Activated naive CD4-positive, alpha-beta T cell treated with Interleukin-2 at 50 U/mL for 16 hours (primary cell): ENCODE measurements at places on chromosomes 1 and 21.
A peak's percentile ranks its signal among the peaks of the same experiment; 100 is the strongest.

DNA sequence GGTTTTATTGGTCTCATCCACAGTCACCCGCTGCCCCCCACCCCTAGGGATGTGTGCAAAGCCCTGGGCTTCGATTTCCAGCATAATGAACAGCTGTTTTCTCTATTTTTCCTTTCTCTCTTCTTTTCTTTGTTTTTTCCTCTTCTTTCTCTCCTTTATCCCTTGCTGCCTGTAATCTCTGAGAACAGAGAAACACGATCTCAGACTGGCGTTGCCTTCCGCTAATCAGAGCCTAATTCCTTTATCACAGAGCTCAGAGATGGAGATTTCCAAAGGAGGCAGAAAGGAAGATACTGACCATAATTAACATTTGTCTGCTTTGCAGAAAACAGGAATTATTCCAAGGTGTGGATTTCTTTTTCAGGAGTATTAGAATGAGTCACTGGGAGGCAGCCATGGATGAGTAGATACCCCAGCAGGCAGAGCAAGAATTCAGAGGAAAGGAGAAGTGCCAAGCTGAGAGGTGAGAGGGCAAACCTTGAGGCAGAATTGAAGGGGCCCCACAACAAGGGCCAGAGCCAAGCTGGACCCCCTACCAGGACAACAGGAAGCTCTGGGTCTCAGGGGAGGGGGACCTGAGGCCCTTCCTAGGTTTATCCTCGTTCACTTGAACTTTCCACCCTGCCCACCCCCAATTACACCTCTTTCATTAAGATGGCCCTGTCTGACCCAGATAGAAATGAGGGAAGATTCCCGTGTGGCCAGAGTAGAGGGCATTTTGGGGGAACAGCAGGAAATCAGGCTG is 33.3 kb downstream of the MATN1 start:
- no peak for DNase-seq

DNA sequence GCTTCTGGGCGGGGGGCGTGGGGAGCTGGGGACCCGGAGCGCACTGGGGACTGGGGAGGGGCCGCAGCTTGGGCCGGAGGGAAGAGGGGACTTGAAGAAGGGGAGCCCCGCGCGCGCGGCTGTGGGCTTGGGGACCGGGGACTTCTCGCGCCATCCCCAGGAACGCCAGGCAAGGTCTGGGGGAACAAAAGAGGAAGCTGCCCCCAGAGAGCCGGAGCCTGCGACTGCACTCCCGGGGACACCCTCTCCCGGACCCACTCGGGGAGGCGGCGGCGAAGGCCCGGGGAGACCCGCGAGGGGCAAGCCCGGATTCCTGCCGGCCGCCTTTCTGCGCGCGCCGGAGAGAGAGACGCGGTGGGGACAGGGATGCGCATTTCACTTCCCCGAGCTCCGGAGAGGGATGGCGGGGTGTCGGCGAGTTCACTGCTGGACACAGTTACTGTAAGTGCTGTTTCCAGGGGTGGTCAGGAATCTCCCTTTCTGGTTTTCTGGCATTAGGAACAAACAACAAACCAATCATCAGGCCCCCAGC is 732 bp downstream of the ABCG1 start:
- no peak for DNase-seq

GRCh38 chr21:39645331-39645730 is 32.6 kb downstream of the B3GALT5 start:
- no peak for DNase-seq

DNA sequence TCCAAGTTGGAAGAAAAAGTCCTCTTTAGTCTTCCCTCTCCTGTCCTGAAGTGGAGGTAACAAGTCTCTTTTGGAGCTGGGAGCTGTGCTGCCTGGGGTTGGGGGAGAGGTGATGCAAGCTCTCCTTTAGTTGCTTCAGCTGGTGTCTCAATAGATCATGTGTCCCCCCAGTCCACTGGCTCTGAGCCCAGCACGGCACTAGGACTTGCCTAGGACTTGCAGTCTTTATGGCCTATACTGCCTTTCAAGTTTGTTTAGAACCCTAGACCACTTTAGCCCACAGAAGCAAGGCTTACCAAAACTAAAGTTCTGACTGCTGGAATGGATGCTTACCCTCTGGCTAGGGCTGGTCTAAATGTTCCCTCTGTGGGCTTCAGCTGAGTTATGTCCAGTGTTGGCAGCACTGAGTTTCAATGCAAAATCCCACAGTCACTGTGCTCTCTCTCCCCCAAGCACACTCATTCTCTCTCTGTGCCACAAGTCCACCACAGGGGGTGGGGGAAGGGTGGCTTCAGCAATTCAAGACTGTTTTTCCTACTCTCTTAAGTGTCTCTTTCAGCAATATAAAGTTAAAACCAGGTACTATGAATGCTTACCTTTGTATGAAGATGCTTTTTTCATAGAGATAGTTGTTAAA is 185.0 kb downstream of the DNAH14 start:
- DNase-seq: no peak

GRCh38 chr21:31340942-31341487 is 3.0 kb downstream of the TIAM1 start:
- no peak for DNase-seq

DNA sequence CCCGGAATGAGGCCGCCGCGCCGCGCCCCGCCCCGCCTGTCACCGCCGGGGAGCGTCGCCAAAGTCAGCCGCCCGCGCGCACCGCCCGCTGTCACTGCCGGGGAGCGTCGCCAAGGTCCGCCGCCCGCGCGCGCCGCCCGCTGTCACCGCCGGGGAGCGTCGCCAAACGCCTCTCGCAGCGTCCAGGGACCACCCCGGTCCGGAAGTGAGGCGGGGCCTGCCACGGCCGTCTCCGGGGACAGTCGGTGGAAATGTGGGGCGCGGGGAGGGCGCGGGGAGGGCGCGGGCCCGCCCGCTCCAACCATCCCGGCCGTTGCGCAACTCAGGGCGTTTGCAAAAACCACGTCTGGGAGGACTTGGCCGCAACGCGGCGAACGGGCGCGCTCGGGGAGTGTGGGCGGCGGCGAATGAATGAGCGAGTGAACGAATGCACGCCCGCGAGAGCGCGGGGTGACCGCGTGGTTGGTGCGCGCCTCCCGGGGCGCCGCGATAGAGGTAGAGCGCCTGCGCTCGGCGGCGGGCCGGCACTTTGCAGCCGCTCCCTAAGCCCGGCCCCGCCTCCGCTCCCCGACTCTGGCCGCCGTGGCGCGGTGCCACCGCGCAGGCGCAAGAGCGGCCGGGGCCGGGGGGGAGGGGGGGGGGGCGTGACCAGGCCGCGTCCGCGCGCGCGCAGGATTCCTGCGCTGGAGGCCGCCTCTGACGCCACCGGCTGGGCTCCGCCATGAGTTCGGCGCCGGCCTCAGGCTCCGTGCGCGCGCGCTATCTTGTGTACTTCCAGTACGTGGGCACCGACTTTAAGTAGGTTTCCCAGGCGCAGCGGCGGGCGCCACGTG is at the start of the genes ACAP3 and PUSL1:
ACAP3 (minus strand) TSS at position 8 of the 833 bp plus-strand sequence. CDS start 115 bp downstream, outside the sequence.
PUSL1 (plus strand) TSS at position 675 of the 833 bp plus-strand sequence; CDS start at position 722, 47 bp downstream.
- DNase-seq: peak; percentile 89

DNA sequence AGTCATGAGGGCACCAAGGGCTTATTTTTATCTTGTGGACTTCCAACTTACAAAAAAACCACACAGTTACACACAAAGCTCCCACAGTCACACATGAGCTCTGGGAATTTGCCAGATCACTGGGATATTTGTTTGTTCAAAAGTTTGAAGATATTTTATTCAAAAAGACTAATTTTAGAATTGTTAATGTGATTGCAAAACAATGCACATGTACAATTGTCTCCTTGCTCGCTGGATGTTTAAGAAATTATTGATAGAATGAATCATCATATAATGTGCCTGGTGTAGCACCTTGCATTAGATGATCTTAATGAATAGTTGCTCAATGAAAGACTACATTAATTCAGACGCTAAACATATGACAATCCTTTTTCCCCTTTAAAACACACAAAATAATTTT is 570.3 kb downstream of the LMO4 start:
- DNase-seq: no peak

GRCh38 chr1:175171036-175171913 is 21.3 kb downstream of the KIAA0040 start:
- no peak for DNase-seq

- DNase-seq: no peak
Observed at GRCh38 chr1:205584732-205585131, 47.1 kb downstream of the ELK4 start.

DNA sequence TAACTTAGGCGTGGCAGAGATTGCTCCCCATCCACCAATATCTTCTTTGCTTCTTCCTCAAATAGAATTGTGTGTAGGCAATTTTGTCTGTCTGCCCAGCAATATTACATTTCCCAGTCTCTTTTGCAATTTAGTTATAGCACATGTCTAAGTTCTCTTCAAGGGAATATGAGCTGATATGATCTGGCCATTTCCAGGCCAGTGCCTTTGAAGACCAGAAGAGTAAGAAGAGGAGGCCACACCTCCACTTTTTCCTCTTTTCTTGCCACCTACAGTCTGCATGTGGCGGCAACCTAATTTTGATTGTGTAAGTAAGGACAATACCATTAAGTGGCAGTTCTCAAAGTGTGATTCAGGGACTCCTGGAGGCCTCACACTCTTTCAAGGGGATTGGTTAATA is 6.3 kb upstream of the RSBN1 start:
- DNase-seq: no peak

- no peak for DNase-seq
Observed at GRCh38 chr1:41726899-41727748, 191.6 kb downstream of the HIVEP3 start.

GRCh38 chr1:203554071-203554470 is 60.1 kb downstream of the OPTC start:
- DNase-seq: no peak

GRCh38 chr1:58836408-58836807 is 52.6 kb upstream of the JUN start:
- DNase-seq: no peak

DNA sequence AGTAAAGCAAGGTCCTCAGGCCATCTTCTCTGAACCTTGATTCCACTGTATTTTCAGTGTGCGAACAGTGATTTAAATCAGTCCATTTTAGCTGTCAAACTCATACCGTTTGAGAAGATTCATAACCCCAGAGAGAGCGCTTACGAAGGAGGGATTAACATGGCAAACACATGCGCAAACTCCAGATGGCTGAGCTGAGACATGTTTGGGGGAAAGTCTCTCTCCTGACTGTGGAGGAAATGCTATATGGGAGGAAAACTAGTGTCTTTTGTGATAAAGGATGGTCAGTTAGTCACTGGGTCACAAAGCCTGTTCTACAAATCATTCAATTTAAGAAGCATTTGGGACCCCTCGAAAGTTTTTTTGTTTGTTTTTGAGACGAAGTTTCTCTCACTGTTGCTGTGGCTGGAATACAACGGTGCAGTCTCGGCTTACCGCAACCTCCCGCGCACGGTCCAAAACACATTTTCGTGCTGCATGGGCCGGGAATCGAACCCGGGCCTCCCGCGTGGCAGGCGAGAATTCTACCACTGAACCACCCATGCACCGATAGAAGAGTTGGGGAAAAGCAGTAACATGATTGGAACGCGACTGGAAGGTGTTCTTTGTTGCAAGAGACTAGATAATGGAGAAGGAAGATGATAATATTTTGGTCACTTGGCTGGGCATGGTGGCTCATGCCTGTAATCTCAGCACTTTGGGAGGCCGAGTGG is 58.4 kb upstream of the CXADR start:
- DNase-seq: peak; percentile 23

DNA sequence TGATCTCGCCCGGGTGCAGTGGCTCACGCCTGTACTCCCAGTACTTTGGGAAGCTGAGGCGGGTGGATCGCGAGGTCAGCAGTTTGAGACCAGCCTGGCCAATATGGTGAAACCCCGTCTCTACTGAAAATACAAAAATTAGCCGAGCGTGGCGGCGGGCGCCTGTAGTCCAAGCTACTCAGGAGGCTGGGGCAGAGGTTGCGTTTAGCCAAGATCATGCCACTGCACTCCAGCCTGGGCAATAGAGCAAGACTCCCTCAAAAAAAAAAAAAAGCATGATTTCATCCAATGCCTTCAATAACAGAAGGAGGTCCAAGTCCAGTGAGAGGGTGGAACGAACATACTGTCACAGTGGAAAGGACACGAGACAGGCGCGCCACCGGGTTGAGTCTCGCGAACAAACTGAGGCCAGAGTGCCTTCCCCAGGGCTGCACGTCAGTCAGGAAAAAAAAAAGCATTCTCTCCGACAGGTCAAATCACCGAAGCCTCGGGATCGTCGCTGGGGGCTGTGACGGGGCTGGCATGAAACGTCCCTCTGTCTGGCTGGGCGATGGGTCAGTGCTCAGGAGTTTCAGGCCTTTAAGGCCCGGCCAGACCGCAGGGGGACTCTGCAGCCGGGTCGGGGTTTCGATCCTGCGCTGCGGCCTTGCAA is 8.4 kb upstream of the CROCC start:
- no peak for DNase-seq

GRCh38 chr1:243851765-243852164 is 1.7 kb upstream of the AKT3 start:
- DNase-seq: no peak
